ENCODE measurements at places on chromosomes 16 and 17.

- DNase-seq: no peak
These were observed 25.1 kb downstream of the STAT5A start for GRCh38 chr17:42313389-42313772.

GRCh38 chr16:73432850-73433730 is 385.2 kb upstream of the ZFHX3 start:
- no peak for DNase-seq

GRCh38 chr16:9340526-9341256 is 249.2 kb downstream of the HAPSTR1 start:
- DNase-seq: no peak

- peak; percentile 66 for DNase-seq
These were observed 121.7 kb downstream of the MYO1D start for GRCh38 chr17:32755045-32755805.

GRCh38 chr16:86099326-86099725 is 200.4 kb downstream of the IRF8 start:
- no peak for DNase-seq

DNA sequence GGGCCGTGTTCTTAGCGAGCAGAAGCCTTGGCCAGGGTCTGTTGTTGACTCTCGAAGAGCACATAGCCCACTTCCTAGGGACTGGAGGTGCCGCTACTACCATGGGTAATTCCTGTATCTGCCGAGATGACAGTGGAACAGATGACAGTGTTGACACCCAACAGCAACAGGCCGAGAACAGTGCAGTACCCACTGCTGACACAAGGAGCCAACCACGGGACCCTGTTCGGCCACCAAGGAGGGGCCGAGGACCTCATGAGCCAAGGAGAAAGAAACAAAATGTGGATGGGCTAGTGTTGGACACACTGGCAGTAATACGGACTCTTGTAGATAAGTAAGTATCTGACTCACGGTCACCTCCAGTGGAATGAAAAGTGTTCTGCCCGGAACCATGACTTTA is 18.5 kb downstream of the RSPRY1 start:
- no peak for DNase-seq

DNA sequence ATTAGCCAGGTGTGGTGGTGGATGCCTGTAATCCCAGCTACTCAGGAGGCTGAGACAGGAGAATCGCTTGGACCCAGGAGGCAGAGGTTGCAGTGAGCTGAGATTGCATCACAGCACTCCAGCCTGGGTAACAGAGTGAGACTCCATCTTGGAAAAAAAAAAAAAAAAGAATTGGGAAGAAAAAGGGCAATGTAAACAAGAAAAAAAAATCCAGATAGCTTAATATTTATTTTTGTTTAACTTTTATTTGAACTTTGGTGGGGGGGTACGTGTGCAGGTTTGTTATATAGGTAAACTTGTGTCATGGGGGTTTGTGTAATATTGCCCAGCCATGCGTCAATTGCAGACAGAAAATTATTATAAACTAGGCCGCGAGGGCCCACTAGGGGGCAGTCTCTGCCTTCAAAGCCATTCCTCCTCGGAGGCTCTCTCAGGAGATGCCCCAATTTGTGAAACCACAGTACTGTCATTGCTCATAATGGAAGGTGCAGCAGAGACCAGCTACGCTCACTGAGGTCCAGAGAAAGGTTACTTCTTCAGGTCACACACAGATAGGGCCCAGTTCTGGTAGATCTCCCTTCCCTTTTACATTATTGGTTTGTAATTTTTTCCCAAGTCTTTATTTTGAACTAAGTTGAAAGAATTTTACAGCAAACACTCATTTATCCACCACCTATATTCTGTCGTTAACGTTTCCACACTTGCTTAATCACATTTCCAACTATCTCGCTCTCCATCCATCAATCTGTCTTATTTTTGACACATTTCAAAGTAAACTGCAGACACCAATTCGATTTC is 206.2 kb downstream of the PRKCB start:
- peak; percentile 25 for DNase-seq

DNA sequence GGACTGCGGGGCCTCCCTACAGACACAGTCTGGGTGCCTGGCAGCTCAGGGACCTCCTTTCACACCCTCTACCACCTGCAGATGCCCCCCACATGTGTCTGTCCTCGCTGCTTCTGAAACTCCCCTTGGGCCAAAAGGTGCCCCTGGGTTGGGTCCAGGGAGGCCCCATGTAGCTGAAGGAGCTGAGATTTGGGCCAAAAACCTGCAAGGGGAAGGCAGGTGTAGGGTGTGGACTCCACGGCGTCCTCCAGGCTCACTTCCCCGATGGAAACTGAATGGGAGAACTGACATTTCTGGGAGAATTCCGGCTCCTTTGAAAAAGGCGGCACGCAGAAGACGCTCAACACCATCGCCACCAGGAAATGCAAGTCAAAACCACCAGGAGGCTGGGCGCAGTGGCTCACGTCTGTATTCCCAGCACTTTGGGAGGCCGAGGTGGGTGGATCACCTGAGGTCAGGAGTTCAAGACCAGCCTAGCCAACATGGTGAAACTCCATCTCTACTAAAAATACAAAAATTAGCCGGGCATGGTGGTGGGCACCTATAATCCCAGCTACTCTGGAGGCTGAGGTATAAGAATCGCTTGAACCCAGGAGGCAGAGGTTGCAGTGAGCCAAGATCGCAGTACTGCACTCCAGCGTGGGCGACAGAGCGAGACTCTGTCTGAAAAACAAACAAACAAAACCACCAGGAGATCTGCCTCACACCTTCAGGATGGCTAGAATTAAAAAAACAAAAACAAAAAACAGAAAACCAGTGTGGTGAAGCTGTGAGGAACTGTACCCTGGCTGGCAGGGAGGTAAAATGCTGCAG is 13.2 kb upstream of the BAIAP2 start:
- no peak for DNase-seq

DNA sequence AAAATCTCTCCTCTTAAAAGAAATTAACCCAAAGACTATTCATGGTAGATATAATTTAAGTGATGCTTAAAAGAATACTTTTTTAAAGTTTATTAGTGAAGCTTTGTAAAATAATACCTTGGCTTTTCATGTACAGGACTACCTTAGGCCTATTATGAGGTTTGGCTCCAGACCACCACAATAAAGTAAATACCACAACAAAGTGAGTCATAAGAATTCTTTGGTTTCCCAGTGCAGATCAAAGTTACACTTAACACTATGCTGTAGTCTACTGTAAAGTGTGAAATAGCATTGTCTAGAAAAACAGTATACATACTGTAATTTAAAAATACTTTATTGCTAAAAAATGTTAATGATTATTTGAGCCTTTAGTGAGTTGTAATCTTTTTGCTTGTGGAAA is 31.7 kb downstream of the CLTC start:
- no peak for DNase-seq

DNA sequence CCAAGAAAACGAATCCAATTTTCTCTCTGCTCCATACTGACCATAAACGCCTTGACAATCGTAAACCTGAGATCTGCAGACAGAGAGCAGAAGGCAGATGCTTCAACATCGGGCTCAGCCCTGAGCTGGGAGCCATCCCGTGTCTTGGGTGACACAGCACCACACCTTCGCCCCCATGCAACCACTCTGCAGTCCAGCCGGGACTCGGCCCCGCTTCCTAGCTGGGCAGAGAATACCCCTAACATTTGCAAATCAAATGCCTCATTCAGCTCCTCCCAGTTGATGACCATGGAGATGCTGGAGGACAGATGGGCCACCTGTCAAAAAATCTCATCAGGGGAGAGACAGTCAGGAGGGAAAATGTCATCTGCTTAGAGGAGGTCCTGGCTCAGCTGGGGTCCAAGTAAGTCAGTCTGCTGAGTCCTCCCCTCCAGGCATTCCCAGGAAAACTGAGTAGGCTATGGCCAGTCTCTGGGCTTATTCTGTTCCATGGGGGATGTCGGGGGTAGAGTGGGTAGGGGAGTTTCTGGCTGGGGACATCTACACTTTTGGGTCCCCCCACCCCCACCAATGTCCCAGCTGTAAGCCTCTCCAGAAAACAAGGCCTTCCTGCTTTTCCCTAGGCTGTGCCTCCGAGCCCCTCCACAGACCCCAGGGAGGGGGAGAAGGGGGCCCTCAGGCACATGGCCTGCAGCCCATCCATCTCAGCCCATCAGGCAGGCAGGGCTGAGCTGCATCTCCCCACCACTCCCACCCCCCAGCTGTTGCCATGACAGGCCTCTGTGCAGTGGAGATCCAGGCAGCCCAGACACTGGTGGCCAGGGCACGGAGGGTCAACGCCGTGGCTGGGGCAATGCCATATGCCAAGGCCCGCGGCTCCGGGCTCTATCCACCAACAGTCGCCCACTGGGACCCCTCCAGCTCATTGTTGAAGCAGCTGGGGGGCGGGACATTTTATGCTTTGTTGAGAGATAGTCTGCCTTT is 158.6 kb downstream of the AXIN2 start:
- no peak for DNase-seq

DNA sequence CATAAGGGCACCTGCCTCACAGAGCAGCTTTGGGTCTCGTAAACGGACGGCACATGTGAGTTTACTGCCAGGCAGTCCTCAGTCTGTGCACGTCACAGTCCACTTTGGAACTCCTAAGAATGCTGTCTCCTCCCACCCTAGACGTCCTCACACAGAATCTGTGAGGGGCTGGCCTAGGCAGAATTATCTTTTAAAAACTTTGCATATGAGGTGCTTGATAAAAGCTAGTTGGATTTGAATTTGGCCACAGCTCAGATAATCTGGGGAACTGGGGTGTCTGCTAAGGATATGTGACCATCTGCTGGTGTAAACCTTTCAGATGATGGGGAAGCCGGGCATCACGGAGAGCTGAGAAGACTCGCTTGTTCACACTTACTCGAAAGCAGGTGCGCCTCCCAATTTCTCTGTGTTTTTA is 64.4 kb downstream of the METRNL start:
- DNase-seq: no peak

- no peak for DNase-seq
These were observed 14.7 kb upstream of the ZCCHC14 start for GRCh38 chr16:87507351-87508069.

GRCh38 chr16:57360321-57360935 is 1.8 kb downstream of the CCL22 start:
- no peak for DNase-seq

- DNase-seq: no peak
These were observed 50.2 kb downstream of the WSB1 start for GRCh38 chr17:27343977-27344607.

DNA sequence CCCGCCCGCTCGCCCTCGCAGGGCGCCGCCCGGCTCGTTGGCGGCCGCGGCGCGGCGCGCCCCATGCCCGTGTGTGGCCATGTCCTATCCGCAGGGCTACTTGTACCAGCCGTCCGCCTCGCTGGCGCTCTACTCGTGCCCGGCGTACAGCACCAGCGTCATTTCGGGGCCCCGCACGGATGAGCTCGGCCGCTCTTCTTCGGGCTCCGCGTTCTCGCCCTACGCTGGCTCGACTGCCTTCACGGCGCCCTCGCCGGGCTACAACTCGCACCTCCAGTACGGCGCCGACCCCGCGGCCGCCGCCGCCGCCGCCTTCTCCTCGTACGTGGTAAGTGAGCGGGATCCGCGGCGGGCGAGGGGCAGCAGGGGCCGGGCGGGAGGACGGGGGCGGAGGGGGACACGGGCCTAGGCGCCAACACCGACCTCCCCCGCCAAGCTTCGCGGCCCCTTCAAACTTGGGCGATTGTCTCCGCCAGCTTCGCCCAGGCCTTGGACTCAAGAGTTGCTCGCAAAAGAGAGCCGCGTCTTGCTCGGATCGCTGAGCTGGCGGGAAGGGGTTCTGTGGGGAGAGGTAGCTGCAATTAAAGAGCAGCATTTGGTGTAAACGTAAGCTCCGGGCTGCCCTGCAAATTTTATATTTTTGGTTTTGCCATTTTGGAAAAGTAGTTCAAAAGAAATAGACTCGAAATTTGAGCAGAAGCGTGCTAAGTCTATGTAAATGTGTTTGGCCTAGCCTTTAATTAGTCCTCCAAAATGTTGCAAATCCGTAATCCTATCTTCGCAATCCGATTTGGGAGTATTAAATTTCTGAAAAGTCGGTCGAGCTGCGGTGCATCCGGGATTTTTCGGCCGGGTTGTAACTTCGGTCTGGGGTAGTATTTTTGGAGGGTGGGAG is 702 bp downstream of the IRX5 start:
- DNase-seq: peak; percentile 43

DNA sequence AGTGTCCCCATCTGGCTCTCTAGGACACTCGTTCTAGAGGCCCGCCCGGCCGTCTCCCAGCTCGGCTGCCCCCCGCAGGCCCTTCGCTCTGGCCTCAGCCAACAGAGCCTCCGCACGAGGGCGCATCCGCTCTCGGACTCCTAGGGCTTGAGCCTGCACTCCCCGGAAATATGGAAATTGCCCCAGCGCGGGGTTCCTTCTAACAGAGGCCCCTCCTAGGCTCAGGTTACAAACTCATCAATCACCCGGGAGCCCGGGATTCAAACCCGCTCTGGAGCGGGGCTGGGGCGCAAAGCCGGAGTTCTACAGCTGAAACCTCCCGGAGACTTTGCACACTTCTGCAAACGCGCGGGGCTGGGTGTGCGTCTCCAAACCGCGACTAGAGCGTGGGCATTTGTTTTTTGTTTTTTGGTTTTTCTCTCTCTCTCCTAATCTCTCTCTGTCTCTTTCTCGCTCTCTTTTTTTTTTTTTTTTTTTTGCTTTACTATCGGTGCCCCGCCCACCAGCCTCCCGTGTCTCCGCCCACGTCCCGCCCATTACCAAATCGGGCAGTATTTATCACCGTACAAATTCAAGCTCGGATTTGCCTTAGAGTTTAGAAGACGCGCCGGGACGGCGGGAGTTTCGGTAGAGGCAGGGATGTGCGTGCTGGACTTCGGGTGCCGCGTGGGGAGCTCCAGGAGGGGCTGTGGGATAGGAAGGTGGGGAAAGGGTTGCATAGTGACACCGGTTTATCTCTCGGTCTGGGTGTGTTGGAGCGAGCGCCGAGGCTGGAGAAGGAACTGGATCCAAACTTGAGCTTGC is 2.4 kb upstream of the FOXL1 start:
- DNase-seq: peak; percentile 98

- DNase-seq: no peak
These were observed 20.9 kb downstream of the TNS4 start for GRCh38 chr17:40480501-40481003.

DNA sequence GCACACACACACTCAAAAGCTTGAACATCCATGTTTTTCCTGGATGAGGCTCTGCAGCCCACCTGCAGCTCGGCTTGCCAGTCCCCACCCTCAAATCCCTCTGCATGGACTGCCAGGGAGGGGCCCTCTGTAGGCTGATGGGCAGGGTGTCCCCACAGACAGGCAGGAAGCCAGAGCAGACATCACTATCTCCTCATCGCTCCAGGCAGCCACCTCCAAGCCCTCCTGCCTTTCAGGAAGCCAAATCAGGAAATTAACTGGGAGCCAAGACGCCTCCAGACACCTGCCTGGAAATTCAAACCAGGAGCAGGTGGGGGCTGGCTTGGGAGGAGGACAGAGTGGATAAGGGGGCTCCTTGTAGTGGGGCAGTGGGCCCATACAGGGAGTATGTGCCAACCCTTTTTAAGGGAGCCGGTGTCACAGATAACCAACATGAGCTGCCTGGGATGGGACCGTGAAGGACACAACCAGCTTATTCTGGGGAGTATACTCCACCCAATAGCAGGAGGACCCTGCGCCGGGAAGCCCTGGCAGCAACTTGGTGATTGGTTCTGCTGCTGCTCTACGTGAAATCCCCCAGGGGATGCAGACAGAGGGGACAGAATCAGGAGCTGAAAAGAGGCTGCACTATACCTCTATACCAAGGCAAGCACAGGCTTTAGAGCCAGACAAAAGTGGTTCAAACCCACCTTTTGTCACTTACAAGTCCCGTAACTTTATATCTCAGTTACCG is 139.1 kb downstream of the CCT6B start:
- no peak for DNase-seq

- no peak for DNase-seq
These were observed 817 bp downstream of the PSKH1 start for GRCh38 chr16:67893743-67894399.

GRCh38 chr16:9256196-9256595 is 164.8 kb downstream of the HAPSTR1 start:
- DNase-seq: no peak

- DNase-seq: no peak
These were observed 21.2 kb downstream of the METTL9 start for GRCh38 chr16:21620592-21620991.
